ENCODE measurements at places on chromosomes 3 and 15.
A peak's percentile ranks its signal among the peaks of the same experiment; 100 is the strongest.

DNA sequence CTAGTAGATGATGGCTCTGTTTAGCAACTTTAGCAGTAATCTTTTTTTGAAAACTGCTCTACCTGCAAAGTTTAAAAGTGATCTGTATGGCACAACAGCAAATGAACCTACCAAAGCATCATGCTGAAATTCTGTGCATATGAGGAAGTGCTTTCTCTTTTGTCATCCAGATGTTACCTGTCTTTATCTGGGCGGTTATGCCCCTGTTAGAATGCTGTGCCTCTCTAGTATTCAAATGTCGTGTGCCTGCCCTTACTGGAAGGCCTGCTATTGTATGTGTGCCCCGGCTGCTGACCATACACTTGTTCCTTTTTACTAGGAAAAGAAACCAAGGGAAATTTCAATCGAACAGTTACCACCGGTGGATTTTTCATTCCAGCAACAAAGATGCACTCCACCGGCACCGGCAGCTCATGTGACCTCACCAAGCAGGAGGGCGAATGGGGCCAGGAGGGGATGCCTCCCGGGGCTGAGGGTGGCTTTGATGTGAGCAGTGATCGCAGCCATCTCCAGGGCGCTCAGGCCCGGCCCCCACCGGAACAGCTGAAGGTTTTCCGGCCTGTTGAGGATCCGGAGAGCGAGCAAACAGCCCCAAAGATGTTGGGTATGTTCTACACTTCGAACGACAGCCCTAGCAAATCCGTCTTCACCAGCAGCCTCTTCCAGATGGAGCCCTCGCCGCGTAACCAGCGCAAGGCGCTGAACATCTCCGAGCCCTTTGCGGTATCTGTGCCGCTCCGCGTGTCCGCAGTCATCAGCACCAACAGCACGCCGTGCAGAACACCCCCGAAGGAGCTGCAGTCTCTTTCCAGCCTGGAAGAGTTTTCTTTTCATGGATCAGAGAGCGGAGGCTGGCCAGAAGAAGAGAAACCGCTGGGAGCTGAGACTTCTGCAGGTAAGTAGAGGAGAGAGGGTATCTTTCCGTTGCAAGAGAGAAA lies 61.6 kb downstream of the TMEM39A start:
- no peak for DNase-seq
- H3K4me3 ChIP-seq, result no peak overlapping the region
- H3K27me3 ChIP-seq, result no peaks in the 10 kb centered on the region
- no peak overlapping the region for H3K27ac ChIP-seq

GRCh38 chr3:131540821-131541220 lies 38.0 kb upstream of the MRPL3 start:
- H3K4me1 ChIP-seq, result no peaks in the 10 kb centered on the region
- H3K27ac ChIP-seq, result no peak overlapping the region
- H3K36me3 ChIP-seq, result no peaks in the 10 kb centered on the region

- H3K4me3 ChIP-seq, result no peak overlapping the region
- peaks cover 2% of the 10 kb centered on the region for H3K4me1 ChIP-seq
- H3K27me3 ChIP-seq, result no peaks in the 10 kb centered on the region
- DNase-seq, result no peak
- no peak overlapping the region for H3K27ac ChIP-seq
Measured at GRCh38 chr3:185880600-185880999, 55.8 kb upstream of the IGF2BP2 start.

DNA sequence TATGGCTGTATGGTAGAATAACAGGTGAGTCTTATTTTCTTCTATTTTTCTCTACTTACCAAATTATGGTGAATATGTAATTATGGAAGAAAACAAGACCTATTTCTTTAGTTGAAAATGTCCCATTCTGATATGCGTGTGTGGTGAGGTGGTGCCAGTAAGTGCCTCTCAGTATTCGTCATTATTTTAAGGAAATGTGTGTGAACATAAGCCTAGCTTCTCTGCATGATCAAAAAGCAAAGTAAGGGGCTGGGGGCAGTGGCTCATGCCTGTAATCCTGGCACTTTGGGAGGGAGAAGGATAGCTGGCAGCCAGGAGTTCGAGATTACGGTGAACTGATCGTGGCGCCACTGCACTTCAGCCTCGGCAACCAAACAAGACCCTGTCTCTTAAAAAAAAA lies 26.0 kb downstream of the LARS2 start:
- DNase-seq, result no peak
- H3K4me1 ChIP-seq, result peaks cover 6% of the 10 kb centered on the region
- peaks cover 31% of the 10 kb centered on the region for H3K36me3 ChIP-seq

DNA sequence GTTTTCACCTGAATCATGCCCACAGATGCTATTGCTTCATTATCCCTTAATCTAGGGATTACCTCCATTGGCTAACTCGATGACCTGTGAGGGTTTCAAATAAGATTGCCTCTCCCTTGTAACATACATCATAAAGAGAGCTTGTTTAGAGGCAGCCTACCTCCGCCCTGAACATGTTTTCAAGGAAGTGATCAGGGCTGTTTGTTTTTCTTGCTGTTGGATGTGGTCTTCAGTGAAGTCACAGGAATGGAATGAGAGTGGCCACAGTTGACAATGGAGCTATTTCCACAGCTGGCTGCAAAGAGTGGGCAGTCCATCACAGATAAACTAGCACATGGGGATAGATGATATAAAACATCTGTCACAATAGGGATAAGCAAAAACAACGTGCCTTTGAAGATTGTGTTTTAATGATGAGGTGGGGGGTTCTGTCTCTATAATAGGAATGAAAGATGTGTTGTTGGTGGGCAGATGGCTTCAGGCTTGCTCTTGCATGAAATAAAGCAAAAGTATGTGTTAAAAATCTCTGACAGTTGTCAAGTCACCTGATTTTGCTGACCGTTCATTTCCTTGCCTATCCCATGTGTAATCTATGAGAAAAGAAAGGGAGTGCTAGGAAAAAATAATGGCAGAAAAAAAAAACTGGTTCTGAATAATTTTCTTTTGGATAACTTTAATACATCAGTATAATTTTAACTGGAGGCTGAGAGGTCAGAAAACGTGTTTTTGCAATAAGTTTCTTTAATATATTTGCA lies 642.3 kb downstream of the RBMS3 start:
- no peak for DNase-seq
- H3K4me1 ChIP-seq, result peaks cover 17% of the 10 kb centered on the region
- no peaks in the 10 kb centered on the region for H3K36me3 ChIP-seq

DNA sequence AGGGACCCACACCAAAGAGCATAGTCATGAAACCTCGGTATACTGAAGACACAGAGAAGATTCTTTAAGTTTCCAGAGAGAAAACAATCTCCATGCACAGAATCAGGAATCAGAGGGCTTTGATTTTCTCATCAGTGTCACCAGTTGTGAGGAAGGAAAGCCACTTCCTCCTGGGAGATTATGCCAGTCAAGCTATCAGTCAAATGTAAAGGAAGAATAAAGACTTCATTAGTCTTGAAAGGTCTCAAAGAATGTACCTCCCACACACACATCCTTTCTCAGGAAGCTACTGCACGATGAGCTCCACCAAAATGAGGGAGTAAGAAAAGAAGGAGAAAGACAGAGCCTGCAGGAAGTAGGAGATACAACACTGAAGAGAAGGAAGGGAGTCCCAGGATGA lies 486.3 kb downstream of the SHQ1 start:
- DNase-seq, result no peak
- H3K36me3 ChIP-seq, result no peaks in the 10 kb centered on the region
- H3K4me3 ChIP-seq, result no peak overlapping the region
- H3K27ac ChIP-seq, result no peak overlapping the region

- no peak for DNase-seq
- H3K4me3 ChIP-seq, result no peak overlapping the region
- H3K36me3 ChIP-seq, result no peaks in the 10 kb centered on the region
- H3K4me1 ChIP-seq, result no peaks in the 10 kb centered on the region
- H3K27ac ChIP-seq, result no peak overlapping the region
Measured at GRCh38 chr15:53031469-53031868, 241.3 kb upstream of the ONECUT1 start.

DNA sequence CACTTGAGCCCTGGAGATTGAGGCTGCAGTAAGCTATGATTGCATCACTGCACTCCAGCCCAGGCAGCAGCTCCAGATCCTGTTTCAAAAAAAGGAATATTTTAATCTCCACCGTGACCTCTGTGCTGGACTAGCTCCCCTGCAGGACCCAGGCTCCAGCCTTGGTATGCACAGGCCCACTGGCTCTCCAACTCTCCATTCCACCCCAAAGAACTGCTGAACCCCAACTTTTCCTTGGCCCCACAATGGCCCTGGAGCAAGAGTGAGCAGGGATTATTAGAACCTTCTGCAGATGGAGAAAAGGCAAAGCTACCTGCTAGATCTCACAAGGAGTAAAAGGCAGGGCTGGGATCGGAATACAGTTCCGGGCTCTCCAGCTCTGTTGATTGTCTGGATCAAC lies 32.8 kb upstream of the SFMBT1 start:
- no peaks in the 10 kb centered on the region for H3K36me3 ChIP-seq
- DNase-seq, result no peak
- no peak overlapping the region for H3K27ac ChIP-seq
- H3K4me1 ChIP-seq, result no peaks in the 10 kb centered on the region
- no peaks in the 10 kb centered on the region for H3K27me3 ChIP-seq

GRCh38 chr15:89566181-89566580 lies 9.1 kb upstream of the TICRR start:
- H3K4me3 ChIP-seq, result no peak overlapping the region
- peaks cover 8% of the 10 kb centered on the region for H3K27me3 ChIP-seq
- no peak for DNase-seq
- H3K4me1 ChIP-seq, result peaks cover 2% of the 10 kb centered on the region

DNA sequence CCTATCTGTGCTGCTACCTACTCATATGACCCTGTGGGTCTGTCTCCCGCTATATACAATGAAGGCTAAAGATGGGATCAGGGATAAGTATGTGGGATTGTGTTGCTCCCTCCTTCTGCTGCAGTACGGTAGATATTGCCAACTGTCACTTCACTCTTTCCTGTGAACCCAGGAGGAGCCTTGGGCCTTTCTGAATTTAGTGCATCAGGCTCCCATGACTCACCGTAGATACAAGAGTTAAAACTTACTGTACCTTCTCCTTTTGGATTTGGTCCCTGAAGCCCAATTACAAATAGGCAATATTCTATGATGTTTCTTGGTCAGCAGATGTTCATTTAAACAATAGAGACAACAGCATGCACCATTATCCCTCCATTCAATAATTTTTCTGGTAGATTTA lies 27.4 kb downstream of the MITF start:
- DNase-seq, result no peak
- peaks cover 71% of the 10 kb centered on the region for H3K4me1 ChIP-seq
- no peaks in the 10 kb centered on the region for H3K36me3 ChIP-seq
- no peaks in the 10 kb centered on the region for H3K27me3 ChIP-seq
- no peak overlapping the region for H3K27ac ChIP-seq
- H3K4me3 ChIP-seq, result no peak overlapping the region

DNA sequence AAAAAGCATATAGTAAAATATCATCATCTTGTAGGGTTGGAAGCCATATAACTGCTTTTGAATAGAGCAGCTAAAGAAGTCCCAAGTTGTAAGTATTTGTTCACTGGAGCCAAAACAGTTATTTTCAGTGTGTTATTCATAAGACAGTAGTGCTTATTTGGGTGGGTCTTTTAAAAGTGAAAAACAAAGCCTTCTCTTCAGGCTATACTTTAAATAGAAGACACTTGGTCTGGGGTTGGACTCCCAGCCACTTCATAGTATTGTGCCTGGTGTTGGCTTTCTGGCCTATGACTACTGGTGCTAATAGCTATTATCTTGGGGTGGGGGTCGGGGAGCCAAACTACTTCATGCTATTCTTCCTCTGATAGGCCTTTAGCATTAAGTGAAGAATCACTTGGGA lies 135.2 kb downstream of the SLC25A26 start:
- no peak overlapping the region for H3K27ac ChIP-seq
- no peak for DNase-seq
- H3K4me1 ChIP-seq, result peaks cover 16% of the 10 kb centered on the region
- no peak overlapping the region for H3K4me3 ChIP-seq

- no peaks in the 10 kb centered on the region for H3K36me3 ChIP-seq
- peaks cover 4% of the 10 kb centered on the region for H3K27me3 ChIP-seq
- no peak for DNase-seq
- no peak overlapping the region for H3K4me3 ChIP-seq
- no peak overlapping the region for H3K27ac ChIP-seq
- no peaks in the 10 kb centered on the region for H3K4me1 ChIP-seq
Measured at GRCh38 chr3:19877656-19878055, 56.4 kb downstream of the EFHB start.

GRCh38 chr15:45634432-45635190 lies at the start of gene SQOR:
TSS of gene SQOR (plus strand) at chr15:45635029. CDS start at chr15:45658924, 23,895 bp downstream.
- no peak within 1 kb of the TSS for H3K27ac ChIP-seq
- DNase-seq, result peak; percentile 39
- peaks cover 74% of the 10 kb centered on the region for H3K27me3 ChIP-seq
- no peaks in the 10 kb centered on the region for H3K36me3 ChIP-seq
- H3K4me1 ChIP-seq, result peaks cover 12% of the 10 kb centered on the region

GRCh38 chr3:12395349-12396012 lies 88.8 kb upstream of the TSEN2 start:
- no peak overlapping the region for H3K27ac ChIP-seq
- no peaks in the 10 kb centered on the region for H3K36me3 ChIP-seq
- H3K4me1 ChIP-seq, result no peaks in the 10 kb centered on the region
- H3K27me3 ChIP-seq, result peaks cover 4% of the 10 kb centered on the region

DNA sequence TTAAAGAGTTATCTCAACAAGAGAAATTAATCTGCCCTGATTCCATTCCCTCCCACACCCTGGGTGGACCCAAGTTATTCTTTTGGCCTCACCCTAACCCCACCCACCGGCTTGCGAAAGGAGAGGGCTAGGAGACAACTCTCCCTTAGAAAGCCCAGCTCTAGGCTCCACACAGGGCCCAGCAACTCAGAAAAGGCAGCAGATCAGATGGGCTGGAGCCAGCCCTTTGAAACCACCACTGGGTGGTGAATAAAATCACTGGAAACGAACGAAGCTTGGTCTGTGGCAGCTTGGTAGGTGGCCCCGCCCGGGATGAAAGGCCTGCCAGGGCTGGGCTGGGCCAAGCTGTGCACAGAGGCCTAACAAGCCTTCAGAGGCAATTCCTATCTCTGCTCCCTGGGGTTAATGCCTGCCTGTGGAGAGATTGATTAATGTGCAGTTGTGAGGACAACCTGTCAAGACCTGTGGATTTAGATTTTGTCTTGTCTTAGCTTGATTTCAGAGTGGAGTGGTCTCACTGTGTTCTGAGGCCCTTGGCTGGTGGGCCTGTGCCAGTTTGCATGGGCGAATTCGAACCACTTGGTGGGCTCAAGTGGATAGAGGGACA lies 38.8 kb downstream of the BHLHE40 start:
- no peaks in the 10 kb centered on the region for H3K36me3 ChIP-seq
- DNase-seq, result no peak
- no peaks in the 10 kb centered on the region for H3K27me3 ChIP-seq
- H3K27ac ChIP-seq, result peak overlapping the region; percentile 31
- H3K4me3 ChIP-seq, result no peak overlapping the region

GRCh38 chr3:106326941-106327695 lies 458.3 kb upstream of the CBLB start:
- no peak for DNase-seq
- no peaks in the 10 kb centered on the region for H3K27me3 ChIP-seq
- H3K4me1 ChIP-seq, result peaks cover 9% of the 10 kb centered on the region
- no peak overlapping the region for H3K27ac ChIP-seq
- peaks cover 19% of the 10 kb centered on the region for H3K36me3 ChIP-seq
